ENCODE measurements at places on chromosomes 1 and 21. TPM values are rescaled to one million over a fixed set of nuclear protein-coding genes. Genes with fewer than 3 reads are reported as not detected.

IGSF3 gene
- 18.0 TPM for total RNA-seq

OR10Z1 gene
- not detected for total RNA-seq

PRELP gene
- not detected for total RNA-seq

RBM11 gene
- total RNA-seq: not detected

PROK1 gene
- total RNA-seq: not detected

S100A5 gene
- total RNA-seq: 0.70 TPM

TMEM81 gene
- total RNA-seq: 2.5 TPM

AGMAT gene
- total RNA-seq: 5.4 TPM

PLPPR5 gene
- total RNA-seq: not detected

INTS11 gene
- total RNA-seq: 61.7 TPM

LZIC gene
- 29.0 TPM for total RNA-seq

AMY1C gene
- not detected for total RNA-seq

ARHGEF16 gene
- total RNA-seq: 5.0 TPM

SPSB1 gene
- total RNA-seq: 30.4 TPM

TINAGL1 gene
- 0.92 TPM for total RNA-seq

S100A14 gene
- 0.40 TPM for total RNA-seq

FAM151A gene
- total RNA-seq: 0.05 TPM

OR2T11 gene
- not detected for total RNA-seq

S100A7 gene
- total RNA-seq: not detected
